ENCODE measurements at places on chromosomes 3 and 15.

GRCh38 chr3:127220497-127220896, 27.6 kb downstream of the PRR23E start:
- no peak for DNase-seq

DNA sequence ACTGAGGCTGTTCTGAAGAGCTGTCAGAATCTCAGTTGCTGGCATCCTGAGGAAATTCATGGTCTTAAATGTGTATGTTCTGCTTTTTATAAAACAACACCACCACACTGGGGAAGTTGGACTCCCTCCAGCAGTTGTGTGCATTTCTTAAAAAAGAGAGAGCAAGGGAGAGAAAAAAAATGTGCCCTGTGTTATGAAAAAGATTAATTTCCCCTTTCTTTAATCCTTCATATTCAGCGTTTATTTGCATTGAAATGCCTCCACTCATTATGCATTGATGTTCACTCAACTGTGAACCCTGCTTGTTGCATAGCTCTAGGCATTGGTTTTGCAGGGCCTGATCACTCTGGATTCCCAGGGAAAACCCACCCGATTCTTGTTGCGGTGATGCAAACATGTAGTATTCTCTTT, 4.4 kb upstream of the ZNF609 start:
- DNase-seq = no peak

GRCh38 chr15:45829336-45830153, 194.7 kb downstream of the SQOR start:
- no peak for DNase-seq

GRCh38 chr3:73950865-73951558, 326.3 kb upstream of the PDZRN3 start:
- no peak for DNase-seq

- DNase-seq = no peak
These were observed 351.2 kb downstream of the RAP2B start for GRCh38 chr3:153513236-153513635.

- no peak for DNase-seq
These were observed 38.3 kb downstream of the USF3 start for GRCh38 chr3:113658107-113658506.

GRCh38 chr3:53350652-53351051, 3.3 kb upstream of the DCP1A start:
- peak; percentile 13 for DNase-seq

DNA sequence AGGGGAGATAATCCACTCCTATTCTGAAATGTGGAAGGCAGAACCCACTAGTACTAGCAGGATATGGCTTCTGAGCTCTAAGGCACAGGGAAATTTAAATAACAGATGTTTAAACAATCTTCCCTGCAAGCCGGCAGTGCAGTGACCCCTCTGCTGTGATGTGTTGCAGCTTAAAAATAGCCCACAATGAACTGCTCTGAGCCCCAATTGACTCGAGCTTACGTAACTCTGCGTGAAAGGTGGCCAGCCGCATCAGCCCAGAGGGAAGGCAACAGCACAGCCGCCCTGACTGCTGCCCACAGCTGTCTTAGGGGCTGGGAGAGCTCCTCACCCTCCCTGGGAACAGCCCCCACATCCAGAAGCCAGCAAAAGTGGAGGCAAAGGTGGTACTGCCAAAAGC, 12.5 kb upstream of the CAMKV start:
- no peak for DNase-seq

DNA sequence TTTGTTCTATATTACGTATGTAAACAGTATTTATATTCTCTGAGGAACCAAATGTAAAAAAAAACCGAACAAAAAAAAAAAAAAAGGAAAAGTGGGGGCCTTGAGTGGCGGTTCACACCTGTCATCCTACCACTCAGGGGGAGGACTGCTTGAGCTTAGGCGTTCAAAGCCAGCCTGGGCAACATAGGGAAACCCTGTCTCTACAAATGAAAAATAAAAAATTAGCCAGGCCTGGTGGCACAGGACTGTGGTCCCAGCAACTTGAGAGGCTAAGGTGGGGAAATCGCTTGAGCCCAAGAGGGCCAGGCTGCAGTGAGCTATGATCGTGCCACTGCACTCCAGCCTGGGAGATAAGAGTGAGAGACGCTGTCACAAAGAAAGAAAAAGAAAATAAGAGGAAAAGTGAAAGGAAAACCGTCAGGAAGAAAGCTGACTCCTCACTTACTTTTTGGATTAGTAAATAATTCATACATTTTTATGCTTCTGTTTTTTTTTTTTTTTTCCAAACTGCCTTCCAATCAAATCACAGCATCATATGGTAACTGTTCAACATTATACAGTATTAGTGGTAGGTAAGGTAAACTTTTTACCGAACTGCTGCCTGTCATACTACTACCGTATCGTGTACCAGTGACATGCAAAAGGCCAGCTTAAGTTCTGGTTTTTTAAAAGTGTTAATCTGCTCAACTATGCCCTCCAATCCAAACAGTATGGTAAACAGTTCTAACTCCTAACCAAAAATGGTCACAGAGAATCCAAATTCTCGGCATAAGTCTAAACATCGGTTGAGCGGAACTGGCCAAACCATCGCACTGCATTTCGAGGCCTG, 1.2 kb downstream of the PHC3 start:
- DNase-seq = no peak

DNA sequence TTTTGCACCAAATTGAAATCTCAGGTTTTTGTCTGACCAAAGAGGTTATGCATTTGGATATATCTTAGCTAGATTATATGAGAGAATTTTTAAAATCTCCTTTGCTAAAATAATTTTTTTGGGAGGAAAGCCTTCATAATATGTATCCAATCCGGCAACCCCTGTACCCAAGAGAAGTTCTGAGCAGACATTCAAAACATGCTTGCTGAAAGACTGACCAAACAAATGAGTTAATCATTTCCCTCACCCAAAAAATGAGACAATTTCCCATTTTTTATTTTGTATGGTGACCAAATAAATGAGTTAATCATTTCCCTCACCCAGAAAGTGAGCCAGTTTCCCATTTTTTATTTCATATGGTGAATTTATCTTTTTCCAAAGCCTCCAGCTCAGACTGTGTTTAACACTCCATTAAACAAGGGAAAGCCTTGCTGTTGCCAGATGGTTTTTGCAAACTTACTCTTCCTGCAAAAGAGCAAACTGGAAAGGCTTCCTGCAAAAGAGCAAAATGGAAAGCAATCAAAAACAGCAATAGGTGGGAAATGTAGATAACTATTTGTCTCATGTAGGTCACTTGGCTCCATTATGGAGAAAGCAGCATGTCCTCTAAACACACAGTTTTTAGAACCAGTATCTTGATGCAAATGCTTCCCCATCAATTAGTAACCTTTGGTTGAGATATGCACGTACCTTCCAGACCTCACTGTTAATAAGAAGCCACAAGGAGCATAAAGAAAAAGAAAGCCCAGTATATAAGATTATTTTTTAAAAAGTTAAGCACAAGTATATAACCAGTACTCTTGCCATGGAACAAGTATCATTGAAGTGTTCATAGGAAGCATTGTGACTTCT, 78.4 kb upstream of the OSTN start:
- no peak for DNase-seq

- no peak for DNase-seq
These were observed 199.1 kb downstream of the SI start for GRCh38 chr3:164879201-164879600.

- DNase-seq = no peak
These were observed 779.9 kb downstream of the GRM7 start for GRCh38 chr3:7640787-7641186.

GRCh38 chr3:66312039-66312438, 91.2 kb downstream of the SLC25A26 start:
- DNase-seq = no peak

DNA sequence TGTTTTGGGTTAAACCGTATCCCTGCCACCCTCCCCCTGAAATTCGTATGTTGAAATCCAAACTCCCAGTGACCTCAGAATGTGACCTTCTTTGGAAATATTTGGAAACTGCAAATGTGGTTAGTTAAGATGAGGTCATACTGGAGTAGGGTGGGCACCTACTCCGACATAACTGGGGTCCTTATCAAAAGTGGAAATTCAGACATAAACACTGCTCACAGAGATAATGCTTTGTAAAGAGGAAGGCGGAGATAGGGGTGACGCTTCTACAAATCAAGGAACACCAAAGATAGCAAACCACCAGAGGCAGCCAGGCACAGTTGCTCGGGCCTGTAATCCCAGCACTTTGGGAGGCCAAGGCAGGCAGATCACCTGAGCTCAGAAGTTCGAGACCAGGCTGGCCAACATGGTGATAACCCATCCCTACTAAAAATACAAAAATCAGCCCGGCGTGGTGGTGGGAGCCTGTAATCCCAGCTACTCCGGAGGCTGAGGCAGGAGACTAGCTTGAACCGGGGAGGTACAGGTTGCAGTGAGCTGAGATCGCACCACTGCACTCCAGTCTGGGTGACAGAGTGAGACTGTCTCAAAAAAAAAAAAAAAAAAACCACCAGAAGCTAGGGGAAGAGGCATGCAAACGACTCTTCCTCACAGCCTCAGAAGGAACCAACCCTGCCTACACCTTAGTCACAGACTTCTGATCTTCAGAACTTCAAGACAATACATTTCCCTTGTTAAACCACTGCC, 51.1 kb upstream of the CHD2 start:
- peak; percentile 65 for DNase-seq

DNA sequence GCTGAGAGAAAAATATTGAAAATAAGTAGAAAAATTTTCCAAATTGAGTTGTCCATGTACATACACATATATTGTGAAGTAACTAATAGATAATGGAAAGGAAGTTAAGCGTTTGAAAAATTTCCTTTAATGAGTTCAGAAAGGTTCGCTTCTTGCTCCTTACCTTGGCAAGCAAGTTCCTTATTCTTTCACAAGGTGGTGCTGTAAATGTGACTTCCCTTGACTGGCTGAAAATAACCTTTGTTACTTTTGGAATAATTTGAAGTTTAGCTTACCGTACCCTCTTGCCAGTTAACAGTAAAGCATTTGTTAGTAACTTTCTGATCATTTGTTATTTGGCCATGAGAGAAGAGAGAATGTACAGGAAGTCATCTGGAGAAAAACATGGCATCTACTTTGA, 41.6 kb downstream of the PYDC2 start:
- no peak for DNase-seq

DNA sequence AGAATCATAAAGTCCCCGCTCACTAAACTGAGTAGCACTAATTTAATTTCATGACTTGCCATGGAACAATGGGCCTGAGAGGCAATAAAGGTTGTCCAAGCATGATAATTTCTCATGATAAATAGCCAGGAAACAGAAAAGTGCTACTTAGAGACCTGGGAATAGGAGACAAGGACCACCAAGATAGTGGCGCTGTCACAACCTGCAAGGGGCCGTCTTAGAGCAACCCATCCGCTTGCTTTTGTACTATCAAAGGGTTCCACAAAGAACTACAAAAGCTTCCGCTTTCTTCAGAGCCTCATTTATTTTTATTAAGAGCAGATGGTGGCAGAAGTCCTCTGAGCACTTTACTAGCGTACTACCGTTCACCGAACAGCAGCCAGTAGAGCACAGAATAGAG, 421.7 kb upstream of the GRM7 start:
- DNase-seq = no peak

DNA sequence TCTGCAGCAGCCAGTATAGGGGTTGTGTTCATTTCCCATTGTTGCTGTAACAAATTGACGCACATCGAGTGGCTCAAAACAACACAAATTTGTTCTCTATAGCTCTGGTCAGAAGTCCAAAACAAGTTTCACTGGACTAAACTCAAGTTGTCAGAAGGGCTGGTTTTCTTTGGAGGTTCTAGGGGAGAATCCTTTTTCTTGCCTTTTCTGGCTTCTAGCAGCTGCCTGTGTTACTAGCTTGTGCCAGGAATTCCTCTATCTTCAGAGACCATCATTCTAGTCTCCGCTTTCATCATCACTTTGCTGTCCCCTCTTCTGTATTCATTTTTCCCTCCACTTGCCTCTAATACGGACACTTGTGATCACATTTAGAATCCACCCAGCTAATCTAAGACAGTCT, 20.5 kb downstream of the GASK1A start:
- DNase-seq = no peak

DNA sequence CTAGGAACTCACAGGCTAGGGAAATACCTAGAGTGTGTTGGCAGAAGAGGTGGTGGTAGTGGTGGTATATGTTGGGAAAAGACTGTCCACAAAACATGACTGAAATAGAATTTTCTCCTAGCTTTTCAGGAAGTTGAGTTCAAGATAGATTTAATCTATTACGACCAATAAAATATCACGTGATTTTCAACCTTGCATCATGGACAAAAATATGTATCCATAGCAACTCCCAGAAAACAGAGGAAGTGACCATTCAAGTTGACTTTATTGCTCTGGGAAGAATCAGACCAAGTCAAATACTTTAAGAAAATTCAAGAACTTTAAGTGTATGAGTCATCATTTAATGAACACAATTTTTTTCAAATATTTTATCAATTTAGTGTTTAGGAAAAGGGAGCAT, 347.0 kb upstream of the ZNF385D start:
- no peak for DNase-seq

DNA sequence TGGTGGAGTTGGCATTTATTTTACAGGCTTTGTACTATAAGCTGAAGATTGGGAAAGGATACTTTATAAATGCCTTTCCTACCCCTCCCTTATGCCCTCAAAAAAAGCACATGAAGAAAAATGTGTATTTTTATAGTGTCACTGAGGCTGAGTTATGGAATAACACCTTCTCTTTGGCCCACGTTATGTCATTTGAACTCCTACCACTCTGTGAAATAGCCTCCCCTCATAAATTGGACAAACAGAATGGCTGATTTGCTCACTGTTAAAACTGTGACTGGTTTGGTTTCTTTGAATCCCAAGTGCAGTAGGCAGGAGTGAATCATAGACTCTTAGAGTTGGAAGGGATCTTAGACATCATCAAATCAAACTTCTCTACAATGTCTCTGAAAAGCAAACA, 95.2 kb upstream of the SKOR1 start:
- DNase-seq = no peak

DNA sequence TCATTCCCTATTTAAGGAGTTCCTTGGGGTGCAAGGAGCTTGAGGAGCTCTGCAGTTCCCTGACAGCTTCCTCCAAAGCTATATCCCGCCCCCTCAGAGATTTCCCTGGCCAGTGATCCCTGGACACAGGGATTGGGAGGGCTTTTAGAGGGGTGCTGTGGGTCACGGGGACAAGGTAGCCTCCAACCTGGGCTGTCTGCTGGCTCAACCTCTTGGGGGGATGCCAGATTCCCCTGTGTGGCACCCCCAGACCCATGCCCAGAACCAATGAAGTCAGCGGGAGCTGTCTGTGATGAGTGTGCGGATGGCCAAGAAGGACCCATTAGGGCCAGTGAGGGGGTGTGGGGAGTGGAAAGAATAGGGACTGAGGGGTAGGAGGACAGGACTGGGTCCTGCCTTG, 21.0 kb upstream of the ATP2B2 start:
- no peak for DNase-seq

DNA sequence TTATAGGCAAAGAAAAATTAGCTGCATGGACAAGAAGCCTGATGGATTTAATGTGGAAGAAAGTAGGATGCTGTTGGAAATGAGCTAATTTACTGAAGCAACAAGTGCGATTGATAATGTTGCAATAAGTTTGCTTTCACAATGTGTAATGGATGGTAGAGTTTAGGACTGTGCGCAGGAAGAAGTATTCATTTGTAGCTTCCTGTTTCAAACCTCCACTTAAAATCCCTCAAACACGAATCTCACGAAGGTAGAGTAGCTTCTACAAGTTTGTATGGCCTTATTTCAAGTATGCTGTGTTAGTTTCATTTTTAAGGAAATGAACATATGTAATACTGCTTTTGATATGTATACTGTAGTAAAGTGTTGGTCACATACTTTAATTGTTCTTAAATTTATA, 42.3 kb downstream of the KCNH8 start:
- no peak for DNase-seq

GRCh38 chr3:128492671-128493569, at the start of gene GATA2:
TSS of gene GATA2 (minus strand) at chr3:128493201. CDS start at chr3:128487031, 6,170 bp downstream.
- DNase-seq = no peak
